ENCODE measurements at places on chromosomes 3 and 15.

- DNase-seq = no peak
These were observed 29.5 kb upstream of the USP3 start for GRCh38 chr15:63474810-63475316.

- no peak for DNase-seq
These were observed 50.0 kb downstream of the MB21D2 start for GRCh38 chr3:192867645-192868044.

DNA sequence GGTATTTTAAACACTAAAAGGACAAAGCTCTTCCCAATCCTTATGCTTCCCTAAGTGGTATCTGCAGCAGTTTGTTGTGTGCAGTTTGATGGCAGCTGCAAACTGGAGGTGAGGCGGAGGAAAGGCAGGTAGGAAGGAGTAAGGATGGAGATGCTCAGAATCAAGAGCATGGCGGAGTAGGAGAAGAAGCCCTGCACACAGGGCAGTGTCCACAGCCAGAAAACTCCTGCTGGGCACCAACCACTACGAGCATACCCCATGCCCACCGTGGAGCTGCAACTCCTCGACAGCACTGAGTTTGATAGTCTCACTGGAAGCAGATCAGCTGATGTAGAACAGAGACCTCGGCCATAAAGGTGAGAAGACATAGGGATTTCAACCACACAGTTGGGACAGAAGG, 30.3 kb upstream of the ESYT3 start:
- DNase-seq = no peak

DNA sequence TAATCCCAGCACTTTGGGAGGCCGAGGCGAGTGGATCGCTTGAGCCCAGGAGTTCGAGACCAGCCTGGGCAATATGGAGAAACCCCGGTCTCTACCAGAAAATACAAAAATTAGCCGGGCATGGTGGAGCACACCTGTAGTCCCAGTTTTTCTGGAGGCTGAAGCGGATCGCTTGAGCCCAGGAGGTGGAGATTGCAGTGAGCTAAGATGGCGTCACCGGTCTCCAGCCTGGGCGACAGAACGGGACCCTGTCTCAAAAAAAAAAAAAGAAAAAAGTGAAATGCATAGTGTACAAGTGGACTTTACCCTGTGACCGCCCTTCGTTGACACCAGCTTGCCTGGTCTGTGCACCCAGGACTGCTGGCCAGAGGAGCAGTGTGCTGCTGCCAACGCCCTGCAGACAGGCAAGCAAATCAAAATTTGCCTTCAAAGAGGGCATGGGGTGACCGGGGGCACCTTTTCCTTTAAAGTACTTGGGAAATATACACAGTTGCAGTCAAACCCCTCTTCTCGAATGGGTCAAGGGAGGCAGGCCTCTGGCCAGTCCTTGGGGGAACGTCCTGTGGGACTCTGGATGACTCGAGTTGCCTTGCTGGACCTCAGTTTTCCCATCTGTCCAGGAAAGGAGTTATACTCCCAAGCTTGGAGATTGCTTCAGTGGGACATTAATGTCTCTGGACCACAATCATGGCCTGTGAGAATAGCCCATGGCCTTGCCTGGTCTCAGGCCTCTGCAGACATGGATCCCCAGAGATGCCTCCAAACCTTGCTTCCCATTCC, 1.0 kb downstream of the XYLB start:
- DNase-seq = no peak

DNA sequence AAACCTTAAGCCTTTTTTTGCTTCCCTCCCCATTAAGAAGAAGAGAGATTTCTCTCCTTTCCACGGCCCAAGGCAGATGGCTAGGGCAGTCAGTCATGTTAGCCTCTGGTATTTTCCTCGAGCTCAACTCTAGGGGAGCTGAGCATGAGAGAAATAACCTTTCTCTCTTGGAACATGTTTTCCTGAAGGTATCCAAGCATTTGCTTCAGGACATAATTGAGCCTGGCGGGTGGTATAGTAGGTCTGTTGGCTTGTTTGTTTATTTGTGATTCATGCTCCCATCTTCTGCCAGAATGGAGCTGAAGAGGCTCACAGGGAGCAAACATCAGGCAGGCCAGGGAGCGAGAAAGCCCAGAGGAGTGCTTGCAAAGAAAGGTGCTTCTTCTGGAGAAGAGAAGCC, 102.5 kb downstream of the MESD start:
- DNase-seq = no peak

GRCh38 chr15:84671211-84671610, 13.2 kb upstream of the NMB start:
- no peak for DNase-seq

DNA sequence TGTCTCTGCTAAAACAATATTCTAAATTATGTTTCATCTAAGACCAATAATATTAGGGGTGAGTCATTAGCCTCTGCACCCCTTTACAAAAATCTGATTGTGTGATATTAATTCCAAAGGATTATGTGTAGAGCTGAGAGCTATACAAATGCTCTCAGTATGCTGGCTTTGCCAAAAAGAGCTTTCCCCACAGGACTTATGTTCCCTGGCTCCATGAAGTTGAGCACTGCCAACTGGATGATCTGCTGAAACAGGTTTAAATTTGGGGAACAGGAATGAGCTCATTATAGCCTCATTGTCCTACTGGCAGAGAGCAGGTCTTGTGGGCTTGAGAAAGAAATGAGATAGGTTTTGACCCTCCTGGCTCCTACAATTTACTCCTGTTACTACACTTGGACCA, 347.8 kb upstream of the LMCD1 start:
- no peak for DNase-seq

- no peak for DNase-seq
These were observed 157.2 kb downstream of the XXYLT1 start for GRCh38 chr3:195113536-195114425.

- no peak for DNase-seq
These were observed 7.3 kb downstream of the GMNC start for GRCh38 chr3:190855151-190855550.

DNA sequence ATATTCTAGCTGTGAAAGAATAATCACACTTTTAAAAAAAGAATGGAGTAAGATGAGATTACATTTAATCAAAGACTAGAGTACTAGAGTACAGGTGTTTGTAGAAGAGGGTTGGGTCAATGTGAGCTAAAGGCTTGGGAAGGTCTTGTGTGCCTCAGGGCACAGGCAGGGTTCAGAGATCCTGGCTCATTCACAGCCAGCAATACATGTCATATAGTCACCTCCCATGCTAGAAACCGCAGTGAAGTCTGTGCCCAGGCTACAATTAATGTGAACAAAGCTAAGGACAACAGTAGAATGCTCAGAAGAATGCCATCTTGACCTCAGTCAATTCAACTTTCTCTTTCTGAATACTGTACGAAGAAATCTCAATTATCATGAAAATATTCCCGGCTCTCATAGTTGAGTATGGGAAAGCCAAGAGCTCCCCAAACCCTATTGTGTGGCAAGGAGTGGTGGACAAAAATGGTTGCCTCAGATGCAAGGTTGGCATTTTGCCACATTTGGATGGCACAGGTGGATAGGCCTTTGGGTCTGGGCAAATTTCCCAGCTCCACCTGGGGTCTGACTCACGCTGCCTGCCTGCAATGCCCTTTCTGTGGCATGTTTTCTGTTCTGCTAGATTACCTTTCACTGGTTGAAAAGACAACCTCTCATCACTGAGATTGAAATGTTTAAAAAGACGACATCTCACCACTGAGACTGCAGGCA, 70.2 kb downstream of the NMD3 start:
- no peak for DNase-seq

GRCh38 chr3:37987315-37987697, 3.3 kb upstream of the VILL start:
- no peak for DNase-seq
